Ammon's horn (tissue), 1 donor: ENCODE measurements at places on chromosomes 1 and 21.

GRCh38 chr1:91889717-91890459 is 3.9 kb upstream of the TGFBR3 start:
- peak; percentile 39 for DNase-seq

GRCh38 chr1:160206036-160206389 is 829 bp downstream of the PEA15 start:
- no peak for DNase-seq

GRCh38 chr1:174999936-175000696 is at the start of gene CACYBP:
Gene CACYBP (plus strand): TSS chr1:174999947. CDS start chr1:175000181, 234 bp downstream.
- peak; percentile 63 for DNase-seq

DNA sequence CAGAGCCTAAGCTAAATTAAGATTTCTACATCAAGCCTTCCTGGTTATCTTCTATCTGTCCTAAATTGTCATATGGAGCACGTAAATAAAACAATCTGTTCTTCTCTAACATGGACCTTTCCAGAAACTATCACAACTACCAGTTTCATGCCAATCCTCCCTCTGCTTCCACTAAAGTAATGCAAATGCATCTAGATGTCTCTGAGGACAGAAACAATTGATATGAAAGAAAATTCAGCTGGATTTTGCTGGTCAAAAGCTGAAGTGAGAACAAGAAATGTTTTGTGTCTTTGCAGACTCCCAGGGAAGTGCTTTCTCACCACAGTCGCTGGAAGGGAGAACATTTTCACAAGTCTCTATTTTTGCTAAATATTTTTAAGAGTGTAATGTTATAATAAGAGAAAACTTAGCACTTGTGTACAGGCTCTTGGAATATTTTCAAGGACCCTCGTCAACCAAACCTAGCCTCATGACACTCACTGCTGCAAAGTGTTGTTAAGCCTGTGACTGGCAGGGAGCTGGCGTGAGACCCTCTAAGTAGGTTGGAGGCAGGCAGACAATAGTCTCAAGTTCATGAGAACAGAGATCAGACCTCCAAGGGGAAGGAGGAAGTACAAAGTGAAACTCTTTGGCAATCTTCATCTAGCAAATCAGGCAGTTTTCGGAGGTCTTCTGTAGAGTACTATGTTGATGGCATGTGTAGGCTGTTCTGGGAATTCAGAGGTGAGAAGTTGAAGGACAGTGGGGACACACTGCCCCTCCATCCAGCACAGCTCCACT is 38.8 kb downstream of the DNASE2B start:
- DNase-seq: peak; percentile 37

GRCh38 chr1:43481491-43481890 is 27.8 kb upstream of the HYI start:
- no peak for DNase-seq

DNA sequence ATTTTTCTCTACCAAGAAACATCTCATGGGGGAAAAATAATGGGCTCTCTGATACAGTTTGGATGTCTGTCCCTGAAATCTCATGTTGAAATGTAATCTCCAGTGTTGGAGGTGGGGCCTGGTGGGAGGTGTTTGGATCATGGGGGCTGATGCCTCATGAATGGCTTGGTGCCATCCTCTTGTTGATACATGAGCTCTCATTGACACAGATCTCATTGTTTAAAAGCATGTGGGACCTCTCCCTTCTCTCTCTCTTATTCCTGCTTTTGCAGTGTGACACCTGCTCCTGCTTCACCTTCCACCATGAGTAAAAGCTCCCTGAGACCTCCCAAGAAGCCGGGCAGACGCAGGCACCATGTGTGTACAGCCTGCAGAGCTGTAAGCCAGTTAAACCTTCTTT is 332.5 kb upstream of the NRIP1 start:
- no peak for DNase-seq

- DNase-seq: no peak
Measured at GRCh38 chr1:55320891-55321290, 105.7 kb upstream of the USP24 start.

GRCh38 chr1:111516005-111516535 is 12.6 kb upstream of the ADORA3 start:
- peak; percentile 76 for DNase-seq

DNA sequence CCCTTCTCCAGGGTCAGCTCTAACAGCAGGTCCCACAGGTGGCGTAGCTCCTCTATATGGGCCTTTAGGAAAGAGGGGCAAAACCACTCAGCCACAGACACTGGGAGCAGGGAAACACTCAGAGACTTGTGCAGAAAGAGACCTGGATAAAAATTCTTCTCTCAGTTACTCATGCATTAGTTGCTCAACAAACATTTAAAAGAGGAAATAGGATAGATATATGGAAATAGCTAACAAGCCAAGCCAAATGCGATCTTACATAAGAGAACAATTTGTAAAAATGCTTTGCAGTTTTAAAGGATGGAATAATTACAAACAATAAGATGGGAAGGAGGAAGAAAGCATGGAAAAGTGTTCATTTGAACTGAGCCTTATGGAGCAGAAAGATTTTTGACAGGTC is 4.9 kb downstream of the SPTA1 start:
- no peak for DNase-seq

DNA sequence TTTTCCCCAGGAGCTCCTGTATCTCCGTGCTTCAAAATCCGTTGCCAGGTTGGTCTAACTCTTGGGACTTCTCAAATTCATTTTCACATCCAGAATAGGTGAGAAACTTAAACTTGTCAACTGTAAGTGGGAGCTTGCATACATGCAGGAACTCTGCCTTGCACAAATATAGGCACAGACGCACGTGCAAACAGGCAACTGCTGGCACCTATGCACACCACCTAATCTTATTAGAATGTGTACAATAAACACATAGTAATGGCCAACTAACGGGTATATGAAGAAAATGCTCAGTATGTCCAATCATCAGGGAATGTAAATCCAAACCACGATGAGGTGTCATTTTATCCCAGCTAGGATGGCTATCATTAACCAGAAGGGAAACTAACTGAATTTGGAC is 22.6 kb upstream of the FCGR2A start:
- DNase-seq: no peak

GRCh38 chr1:40394491-40395172 is 21.1 kb downstream of the SMAP2 start:
- no peak for DNase-seq

DNA sequence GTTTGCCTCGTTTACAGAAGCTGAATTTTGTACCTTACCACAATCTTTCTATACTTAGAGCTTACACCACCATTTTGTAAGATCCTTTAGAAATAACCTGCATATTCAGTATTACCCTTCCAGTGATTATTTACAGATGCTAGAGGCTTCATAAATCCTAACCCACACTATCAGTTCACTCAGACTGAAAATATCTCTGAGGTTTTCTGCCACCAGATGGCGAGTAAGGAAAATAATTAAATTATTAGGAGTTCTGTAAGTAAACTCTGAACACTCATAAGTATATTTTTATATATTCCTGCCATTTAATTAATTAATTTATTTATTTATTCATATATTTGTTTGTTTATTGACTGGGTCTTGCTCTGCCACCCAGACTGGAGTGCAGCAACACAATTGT is 1635.2 kb downstream of the PLA2G4A start:
- no peak for DNase-seq

DNA sequence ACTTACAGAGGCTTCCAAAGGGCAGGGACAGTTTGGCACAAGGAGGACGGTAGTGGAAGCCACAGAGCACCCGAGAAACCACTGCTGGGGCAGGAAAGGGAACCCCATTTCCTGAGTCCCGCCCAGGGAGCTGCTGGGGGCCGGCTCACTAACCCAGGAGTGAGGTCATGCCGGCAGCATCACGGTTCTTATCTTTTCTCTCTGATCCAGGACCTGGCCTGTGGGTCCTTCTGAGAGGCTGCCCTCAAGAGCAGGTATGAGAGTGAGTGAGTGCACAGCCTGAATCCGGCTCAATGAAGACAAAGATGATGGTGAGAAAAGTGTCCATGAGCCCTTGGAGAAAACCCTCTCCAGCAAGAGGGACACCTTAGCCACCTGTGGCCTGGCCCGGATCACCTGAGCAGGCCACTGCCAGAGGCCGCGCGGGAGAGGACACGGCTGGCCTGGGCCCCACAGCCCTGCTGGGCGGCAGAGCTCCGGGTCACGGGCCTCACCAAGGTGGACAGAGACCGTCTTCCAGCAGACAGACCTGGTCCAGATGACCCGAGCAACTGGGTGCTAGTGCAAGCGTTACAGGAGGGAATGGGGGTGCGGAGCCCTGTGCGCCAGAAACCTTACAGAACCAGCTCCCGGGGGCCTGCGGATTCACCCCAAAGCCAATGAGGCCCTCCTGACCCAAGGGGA is 94.9 kb downstream of the RIPK4 start:
- no peak for DNase-seq

DNA sequence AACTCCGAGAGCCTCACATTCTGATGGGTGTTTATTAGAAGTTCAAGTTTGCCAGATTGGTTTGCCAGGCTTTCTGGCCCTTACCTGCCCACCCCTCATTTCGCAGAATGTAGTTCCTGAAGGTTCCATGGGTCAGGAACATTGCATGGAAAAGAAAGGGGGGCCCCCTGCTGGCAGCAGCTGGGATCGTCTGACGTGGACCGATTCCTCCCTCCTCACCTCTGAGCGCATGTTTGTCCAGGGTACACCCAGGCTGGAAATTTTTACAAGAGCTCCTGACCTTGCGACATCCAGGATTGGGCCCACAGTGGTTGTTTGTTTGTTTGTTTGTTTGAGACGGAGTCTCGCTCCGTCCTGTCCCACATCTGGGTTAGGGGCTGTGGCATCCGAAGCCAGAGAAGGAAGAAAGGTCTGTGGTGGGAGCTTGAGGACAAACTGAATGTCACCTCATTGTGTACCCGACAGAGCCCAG is 126.0 kb upstream of the TMEM51 start:
- DNase-seq: peak; percentile 40

- DNase-seq: no peak
Measured at GRCh38 chr1:201561601-201562000, 22.7 kb downstream of the NAV1 start.

DNA sequence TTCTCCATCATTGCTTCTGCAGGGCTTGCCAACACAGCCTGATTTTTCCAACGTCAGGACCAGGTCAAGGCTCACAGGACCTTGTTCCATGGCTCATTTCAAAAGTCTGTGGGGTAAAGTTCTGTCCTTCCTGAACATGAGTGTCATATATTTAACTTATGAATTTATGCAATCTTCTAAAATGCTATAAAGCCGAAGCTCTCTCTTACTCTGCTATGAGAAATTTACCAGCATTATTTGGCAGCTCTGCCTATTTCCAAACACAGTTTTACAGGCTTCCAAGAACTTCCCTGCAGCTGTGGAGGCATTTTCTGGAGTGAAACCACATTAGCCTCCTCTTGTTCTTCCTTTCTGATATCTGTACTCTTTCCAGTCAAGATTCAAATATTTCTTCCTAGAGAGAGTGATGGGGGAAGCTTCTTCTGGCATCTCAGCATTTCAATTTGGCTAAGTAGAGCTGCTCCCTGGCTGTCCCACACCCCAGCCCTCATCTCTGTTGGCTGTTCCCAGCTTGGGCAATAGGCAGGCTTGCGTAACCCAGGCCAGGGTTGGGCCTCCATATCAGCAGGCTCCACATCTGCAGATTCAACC is 15.6 kb upstream of the HMGCS2 start:
- no peak for DNase-seq

- DNase-seq: no peak
Measured at GRCh38 chr1:54391450-54392209, 14.6 kb downstream of the SSBP3 start.

GRCh38 chr1:40078512-40079333 is 18.3 kb downstream of the PPT1 start:
- DNase-seq: peak; percentile 67
